ENCODE measurements at places on chromosomes 12 and 14.
A peak's percentile ranks its signal among the peaks of the same experiment; 100 is the strongest.

DNA sequence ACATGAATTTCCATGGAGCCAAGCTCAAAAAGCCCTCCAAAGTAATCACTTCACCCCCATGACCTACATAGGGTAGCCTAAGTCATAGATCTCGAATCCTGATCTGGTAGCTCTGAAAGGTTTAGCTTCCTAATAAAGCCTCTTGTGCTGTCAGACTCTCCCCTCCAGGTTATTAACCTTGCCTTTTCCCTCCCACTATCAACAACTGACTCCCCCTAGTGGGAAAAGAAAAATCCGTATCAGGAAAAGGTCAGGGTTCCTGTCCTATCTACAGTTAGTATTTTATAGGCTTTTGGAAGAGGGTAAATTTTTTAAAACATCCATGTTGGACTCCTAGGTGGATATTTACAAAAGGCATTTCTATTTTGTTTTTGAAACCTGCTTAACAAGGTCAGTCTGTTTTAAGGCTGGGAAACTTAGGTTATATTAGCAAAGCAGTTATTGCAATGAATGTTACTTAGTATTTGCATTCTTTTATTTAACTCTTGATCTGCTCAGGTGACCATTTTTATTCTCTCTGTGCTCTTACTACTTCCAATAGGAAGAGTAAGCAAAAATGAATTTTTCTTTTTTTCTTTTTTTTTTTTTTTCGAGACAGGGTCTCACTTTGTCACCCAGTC, 8.0 kb downstream of the YY1 start:
- no peak for DNase-seq

DNA sequence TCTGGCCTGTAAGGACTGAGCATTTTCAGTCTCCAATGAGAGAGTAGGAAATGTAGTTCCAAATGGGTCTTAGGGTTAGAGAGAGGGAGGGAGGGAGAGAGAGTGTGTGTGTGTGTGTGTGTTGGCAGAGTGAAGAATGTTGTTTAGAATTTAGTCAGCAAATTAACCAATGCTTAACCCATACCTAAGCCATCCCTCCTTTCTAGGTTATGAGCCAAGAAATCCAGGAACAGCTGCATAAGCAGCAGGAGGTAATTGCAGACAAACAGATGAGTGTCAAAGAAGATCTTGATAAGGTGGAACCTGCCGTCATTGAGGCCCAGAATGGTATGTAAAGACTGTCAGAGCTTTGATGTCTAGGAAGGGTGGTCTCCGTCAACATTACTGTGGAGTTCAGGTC, 56.9 kb downstream of the HSP90AA1 start:
- DNase-seq = no peak

DNA sequence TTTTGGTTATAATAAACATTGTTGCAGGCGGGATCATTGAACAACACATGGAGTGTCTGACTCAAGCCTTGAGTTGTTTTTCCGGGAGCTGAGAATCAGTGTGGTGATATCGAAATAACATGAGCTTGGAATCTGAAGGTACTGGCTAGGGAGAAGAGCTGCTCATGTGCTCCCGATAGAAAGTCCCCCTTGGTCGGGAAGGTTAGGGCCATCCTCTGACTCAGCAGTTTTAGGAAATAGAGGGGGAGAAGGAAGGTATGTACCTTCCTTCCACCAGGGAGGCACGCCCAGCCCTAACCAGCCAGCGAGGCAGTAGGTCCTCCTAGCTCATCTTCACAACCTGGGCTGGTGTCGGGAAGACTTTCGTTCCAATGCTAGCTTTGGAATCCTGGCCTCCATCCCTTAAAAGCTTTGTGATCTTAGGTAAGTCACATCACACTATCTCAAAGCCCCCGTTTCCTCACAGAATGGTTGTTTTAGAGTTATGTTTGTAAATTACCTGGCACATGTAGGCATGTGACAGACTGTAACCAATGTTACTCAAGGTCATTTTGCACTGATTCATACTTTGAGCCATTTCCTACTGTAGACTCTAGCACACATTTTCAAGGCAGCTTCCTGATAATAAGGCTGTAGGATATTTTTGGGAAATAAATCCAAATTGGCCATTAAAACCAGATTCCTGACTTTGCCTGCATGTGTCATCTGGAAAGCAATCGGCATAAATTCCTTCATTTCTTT, 1.9 kb upstream of the RAB35 start:
- no peak for DNase-seq

- no peak for DNase-seq
These were observed 225.2 kb downstream of the CCER1 start for GRCh38 chr12:90729736-90730135.

DNA sequence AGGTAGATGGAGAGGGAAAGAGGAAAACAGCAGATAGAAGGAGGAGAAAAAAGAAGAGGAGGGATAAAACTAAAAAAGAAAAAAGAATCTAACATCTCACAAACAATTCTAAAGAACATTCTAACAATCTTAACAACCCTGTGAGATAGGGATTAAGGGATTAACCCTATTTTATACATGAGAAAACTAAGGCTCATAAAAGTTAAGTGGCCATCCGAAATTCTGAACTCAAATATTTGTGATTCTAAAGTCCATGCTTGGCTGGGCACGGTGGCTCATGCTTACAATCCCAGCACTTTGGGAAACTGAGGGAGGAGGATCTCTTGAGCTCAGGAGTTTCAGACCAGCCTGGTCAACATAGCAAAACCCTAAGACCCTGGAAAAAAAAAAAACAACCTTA, 13.1 kb downstream of the KIF21A start:
- no peak for DNase-seq

DNA sequence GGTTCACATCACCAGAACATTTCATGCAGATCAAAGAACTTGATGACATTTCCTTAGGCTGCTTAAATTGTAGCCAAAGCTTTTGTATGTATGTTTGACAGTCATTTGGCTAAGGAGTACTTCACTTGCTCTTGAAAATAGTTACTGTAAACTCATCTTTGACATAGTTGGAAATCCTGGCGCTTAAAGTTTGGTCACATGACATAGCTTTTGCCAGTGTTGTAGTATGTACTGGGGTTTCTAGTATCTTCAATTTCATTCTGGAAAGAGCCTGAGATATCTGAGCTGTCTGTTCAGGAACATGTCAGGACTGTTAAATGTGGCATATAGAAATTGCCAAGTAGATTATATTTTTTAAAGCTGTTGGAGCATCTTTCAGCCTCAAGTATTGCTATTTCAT, 55.7 kb downstream of the WDR20 start:
- DNase-seq = no peak

DNA sequence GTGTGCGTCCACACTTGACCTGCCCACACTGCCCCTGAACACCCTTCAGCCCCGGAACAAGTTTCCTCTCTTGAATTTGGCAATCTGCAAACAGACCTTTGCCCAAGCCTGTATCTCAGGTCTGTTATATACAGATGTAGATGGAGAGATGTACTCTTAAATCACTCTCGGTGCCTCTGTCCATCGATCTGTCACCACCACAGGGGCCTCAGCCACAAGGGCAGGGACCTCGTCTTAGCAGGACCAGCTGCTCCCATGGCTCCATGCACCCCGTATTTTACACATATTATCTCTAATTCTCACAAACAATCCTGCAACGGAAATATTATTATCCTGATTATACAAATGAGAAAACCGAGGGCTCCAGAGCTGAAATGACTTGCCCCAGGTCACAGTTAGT, 313.4 kb downstream of the BCL11B start:
- DNase-seq = no peak

DNA sequence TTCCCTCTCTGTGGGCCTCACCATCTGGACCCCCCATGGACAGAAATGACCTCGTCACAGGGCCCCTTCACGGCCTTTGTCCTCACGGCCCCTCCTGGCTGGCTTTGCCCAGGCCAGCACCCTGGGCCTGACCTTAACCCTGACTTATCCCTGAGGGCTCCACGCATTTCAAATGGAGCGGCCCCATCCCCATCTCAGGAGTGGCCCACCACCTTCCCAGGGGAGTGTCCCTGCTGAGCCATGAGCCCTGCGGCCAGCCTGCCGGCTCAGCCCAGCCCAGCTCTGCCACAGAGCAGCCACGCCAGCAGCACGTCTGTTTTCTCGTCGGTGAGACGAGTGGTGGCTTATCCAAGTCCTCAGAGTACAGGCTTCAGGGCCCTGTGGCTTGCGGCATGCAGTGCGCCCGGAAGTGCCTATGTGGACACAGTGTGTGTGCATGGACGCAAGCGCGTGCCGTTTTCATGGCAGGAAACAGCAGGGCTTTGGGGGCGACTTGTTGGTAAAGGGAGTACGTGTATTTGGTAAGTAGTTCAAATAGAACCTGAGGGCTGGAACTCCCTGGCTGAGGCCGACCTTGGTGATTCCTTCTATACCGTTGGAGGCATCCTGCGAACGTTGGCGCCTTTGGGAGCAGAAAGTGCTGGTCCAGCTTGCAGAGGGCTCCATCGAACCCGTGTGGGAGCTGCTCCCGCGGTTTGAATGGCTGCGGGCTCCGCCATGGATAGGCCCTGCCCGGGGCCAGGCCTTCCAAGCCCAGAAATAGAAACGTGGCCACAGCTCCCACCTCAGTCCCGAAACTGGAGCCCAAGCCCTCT, 52.1 kb downstream of the LRCOL1 start:
- DNase-seq = no peak

- DNase-seq = no peak
These were observed 38.0 kb downstream of the DPF3 start for GRCh38 chr14:72855913-72856312.

- no peak for DNase-seq
These were observed 91.1 kb upstream of the CLMN start for GRCh38 chr14:95410838-95411237.

DNA sequence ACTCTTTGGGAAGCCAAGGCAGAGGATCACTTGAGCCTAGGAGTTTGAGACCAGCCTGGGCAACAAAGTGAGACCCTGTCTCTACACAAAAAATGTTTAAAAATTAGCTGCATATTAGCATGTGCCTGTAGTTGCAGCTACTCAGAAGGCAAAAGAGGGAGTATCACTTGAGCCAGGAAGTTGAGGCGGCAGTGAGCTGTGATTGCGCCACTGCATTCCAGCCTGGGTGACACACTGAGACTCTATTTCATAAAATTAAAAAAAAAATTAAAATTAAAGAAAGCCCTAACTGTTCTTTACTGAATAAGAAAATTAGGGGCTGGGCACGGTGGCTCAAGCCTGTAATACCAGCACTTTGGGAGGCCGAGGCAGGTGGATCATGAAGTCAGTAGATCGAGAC, 27.0 kb downstream of the SENP1 start:
- no peak for DNase-seq

- peak; percentile 70 for DNase-seq
These were observed 194.9 kb upstream of the OR4E1 start for GRCh38 chr14:21868442-21869046.

DNA sequence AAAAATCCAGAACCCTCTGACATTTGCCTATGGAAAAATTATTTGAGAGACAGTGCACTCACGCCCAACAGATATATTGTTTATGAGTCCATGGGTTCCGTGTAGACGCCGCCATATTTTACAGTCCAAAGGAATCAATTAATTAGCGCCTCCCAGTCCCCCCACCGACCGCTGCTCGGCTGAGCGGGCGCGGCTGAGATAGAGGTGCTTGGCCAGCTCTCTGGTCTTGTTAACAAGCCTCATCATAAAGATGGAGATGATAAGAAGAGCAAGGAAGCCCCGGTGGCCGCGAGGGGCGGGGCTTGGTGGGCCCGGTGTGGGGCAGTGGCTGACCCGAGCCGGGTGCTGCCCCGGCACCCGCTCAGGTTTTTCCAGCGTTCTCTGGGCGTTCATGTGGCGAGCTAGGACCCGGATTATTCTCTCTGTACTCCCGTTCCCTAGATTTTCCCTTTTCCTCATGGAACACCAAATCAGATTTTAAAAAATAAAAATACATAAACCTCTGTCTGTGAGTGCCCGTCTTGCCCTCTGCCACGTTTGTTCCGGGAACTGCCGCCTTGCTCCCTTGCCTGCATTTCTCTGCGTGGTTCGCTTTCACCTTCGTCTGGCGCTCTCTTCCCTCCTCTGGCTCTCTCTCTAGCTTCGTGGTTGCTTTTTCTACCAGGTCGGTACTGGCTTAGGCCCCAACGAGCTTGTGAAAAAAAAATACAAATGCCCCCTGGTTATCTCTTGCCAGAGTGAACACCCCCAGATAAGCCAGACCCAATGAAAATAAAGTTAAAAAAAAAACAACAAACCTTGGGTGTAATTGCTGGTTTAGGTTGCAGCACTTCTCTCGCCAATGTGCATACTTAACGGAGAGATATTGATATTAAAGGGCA, 9.0 kb downstream of the HOXC12 start:
- DNase-seq = no peak

DNA sequence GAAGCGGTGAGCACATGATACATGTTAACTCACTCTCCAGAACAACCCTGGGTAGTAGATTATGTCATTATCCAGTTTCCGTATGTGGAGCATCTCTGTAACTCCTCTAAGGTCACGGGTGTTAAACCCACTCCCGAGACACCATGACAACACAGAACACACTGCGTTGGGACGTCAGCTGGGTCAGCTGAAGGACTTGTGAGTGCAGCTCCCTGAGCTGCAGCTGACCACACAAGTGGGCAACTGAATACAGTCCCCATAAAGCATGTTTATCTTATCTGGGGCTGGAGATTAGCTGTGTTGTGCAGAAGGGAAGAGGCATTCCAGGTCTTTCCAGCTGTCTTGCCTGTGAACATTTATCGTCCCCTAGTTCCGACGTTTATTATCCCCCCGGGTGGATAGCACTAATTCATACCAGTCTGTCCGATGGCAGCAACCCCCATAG, 211.5 kb downstream of the CHST11 start:
- no peak for DNase-seq

GRCh38 chr14:81473456-81474147, 60.1 kb downstream of the SEL1L start:
- DNase-seq = no peak

DNA sequence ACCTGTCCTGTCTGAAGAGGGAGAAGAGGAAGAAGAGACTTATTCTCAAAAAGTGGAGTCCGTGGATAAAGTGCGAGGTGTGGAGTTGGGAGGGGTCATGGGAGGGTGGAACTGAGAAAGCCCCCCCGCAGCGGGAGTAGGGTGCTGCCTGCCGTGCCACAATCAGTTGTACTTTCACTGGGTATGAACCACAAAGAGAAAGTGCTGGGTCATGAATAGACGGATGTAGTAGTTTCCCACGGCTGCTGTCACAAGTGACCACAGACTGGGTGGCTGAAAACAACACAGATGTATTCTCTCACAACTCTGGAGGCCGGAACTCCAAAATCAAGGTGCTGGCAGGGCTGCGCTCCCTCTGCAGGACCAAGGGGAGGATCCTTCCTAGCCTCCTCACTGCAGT, 5.5 kb downstream of the DNAH10 start:
- no peak for DNase-seq

- no peak for DNase-seq
These were observed 440.4 kb upstream of the PRICKLE1 start for GRCh38 chr12:43029971-43030370.

- no peak for DNase-seq
These were observed 165.9 kb downstream of the SLC35F4 start for GRCh38 chr14:57699947-57700346.

All from activated CD4-positive, alpha-beta T cell treated with anti-CD3 and anti-CD28 coated beads for 4 hours (primary cell).